Right kidney (tissue), 9 donors: ENCODE measurements at places on chromosomes 11 and 22.

DNA sequence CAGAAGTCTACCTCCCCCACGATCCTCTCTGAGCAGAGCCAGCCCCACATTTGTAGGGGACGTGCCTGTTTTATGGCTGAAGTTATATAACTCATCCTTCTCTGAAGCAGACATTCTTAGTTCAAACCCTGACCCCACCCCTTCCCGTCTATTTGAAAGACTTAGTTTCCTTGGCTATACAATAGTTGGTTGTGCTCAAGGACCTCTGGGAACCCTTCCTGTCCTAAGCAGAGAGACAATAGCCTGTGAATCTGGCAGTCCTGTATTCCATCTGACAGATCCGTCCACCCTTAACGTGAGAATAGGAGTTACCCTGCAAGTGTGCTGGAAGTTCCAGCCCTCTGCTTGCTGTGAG, 75.2 kb downstream of the MN1 start:
- DNase-seq, result peak; percentile 30

- DNase-seq, result peak; percentile 85
Measured at GRCh38 chr22:19730655-19731360, 7.5 kb downstream of the GP1BB start.

DNA sequence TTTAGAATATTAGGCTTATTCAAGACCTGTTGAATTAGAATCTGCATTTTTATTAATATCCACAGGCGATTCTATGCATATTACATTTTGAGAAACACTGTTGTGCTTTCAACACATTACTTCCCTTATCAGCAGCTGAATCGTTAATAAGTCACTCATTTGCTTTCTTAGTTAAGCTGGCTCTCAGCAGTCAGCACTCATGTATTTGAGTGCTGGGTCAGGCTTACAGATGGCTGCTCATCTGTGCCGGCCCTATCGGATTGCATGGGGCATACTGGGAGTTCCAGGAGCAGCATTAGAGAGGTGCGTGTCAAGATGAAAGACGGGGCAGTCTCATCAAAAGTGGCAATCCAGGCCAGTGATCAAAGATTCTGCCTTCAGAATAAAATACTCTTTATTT, 10.8 kb upstream of the OR51L1 start:
- DNase-seq, result no peak

GRCh38 chr22:30910358-30910757, 58.2 kb downstream of the MORC2 start:
- no peak for DNase-seq

- peak; percentile 53 for DNase-seq
Measured at GRCh38 chr11:2099516-2100349, 39.5 kb downstream of the IGF2 start.

DNA sequence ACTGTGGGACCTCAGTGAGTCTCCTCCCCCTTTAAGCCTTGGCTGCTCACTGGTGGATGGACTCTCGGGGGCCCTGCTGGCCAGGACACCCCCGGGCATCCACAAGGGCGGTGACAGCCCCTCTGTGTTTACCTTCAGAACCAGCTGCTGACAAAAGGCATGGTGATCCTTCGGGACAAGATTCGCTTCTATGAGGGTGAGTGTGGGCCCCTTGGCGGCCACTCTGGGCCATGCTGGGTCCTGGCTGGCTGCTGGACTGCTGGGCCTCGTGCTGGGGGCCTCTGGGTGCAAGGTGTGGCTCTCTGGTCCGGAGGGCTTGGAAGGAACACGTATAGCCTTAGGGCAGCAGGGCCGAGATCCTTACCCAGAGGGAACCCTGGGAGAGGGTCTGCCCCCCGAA, 24.4 kb downstream of the PRR5 start:
- no peak for DNase-seq

DNA sequence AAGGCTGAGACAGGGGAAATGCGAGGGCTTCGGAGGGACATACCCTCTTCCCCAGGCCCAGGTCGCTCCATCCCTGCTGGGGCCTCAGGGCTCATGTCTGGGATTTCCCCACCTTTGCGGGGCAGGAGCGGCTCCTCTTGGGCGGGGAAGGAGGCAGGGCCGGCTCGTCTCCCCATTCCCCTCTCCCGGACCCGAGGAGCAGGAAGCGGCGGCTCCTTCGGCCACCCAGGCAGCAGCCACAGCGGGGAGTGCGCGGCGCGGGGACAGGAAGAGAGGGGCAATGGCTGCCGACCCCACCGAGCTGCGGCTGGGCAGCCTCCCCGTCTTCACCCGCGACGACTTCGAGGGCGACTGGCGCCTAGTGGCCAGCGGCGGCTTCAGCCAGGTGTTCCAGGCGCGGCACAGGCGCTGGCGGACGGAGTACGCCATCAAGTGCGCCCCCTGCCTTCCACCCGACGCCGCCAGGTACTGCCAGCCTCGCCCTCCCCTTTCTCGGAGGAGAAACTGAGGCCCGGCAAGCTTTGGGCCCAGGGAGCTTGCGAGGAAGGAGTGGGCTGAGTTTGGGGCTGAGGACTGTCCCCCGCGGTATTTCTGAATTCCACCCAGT, at the start of gene ANKK1:
Gene ANKK1, plus strand, starts transcription at position 175 of the 607 bp plus-strand sequence. Its CDS starts 106 bp downstream, at position 281.
- peak; percentile 61 for DNase-seq

DNA sequence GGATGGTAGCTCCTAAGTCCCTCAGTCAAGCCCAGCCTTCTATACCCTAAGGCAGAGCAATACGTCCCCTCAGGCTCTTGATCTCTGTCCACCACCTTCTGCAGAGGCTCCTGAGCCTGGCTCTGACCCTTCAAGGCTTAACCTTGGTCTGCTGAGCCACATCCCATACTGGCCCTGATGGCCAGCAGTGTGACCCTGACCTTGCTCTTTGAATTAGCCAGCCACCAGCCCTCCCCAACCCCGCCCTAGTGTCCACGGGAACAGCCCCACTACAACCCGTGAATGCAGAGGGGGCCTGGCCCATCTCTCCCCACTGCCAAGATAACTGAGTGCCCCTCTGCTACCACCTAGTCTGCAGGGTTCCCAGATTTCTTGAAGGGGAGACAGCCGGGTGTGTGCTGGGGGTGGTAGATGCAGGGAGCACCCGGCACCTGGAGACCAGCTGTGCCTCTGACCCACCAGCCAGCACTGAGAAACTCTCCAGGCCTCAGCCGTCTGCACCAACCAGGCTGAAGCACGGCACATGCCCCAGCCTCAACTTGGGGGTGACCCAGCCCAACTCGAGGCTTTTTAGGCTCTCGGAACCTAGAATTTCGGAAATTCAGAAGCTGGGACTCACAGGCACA, 6.2 kb downstream of the ARAP1 start:
- no peak for DNase-seq

DNA sequence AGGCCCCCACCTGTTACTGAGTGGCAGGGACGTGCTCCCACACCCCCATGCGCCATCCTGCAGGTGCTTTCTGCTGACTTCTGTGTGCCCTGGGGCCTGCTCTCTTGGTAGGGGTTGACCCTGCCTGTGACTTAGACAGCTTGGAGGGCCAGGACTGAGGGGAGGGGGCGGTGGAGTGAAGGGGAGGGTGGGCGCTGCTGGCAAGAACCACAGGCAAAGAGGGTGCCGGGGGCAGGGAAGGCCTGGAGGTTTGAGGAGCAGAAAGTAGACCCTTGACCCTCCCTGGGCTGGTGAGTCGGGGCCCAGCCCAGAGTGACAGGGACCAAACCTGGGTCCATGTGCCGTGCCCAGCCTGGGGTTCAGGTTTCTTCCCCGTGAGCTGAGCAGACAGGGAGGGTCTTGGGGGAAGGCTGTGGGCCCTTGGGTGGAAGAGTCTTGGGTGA, 17.8 kb downstream of the KCNQ1 start:
- DNase-seq, result no peak

- no peak for DNase-seq
Measured at GRCh38 chr11:116864531-116864930, 27.1 kb upstream of the APOA1 start.

- DNase-seq, result no peak
Measured at GRCh38 chr11:6485661-6486060, 4.4 kb downstream of the TIMM10B start.

GRCh38 chr22:24069721-24070120, 58.6 kb downstream of the CABIN1 start:
- DNase-seq, result no peak

GRCh38 chr11:1151366-1152315, 6.1 kb upstream of the MUC5AC start:
- no peak for DNase-seq

DNA sequence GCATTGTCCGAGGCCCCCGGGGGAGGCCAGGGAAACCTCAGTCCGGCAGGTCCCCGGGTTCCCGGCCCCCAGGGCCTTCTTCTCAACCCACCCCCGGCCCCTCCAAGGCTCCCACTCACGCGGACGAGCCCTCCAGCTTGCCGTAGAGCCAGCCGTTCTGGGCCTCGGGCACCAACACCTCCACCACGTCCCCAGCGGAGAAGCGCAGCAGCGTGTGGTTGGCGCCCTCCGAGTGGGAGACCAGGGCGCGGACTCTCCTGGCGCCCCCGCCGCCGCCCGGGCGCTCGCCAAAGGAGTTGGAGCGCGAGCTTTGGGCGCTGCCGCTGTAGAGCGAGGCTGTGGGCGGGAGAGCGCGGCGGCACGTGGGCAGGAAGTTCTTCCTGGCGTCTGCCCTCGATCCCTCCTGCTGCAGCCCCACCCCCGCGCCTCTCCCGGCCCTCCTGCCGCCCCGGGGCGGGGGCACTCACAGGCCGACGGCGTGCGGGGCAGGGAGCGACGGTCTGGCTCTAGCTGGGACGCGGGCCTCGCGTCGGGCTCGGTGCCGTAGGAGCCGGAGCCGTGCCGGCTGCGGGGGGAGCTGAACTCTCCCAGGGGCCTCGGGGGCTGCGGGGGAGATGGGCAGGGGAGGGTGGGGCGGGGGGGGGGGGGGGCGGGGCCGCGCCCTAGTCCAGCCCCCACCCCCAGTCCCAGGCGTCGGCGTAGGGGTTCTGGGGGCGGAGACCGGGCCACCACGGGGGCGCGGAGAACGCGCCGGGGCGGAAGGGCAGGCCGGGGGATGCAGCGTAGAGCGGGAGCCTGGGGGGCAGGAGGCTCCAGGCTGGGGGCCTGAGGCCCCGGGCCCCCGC, 4.9 kb upstream of the SLC16A8 start:
- DNase-seq, result no peak

GRCh38 chr11:83970061-83970671, 684.0 kb upstream of the CCDC90B start:
- DNase-seq, result no peak

DNA sequence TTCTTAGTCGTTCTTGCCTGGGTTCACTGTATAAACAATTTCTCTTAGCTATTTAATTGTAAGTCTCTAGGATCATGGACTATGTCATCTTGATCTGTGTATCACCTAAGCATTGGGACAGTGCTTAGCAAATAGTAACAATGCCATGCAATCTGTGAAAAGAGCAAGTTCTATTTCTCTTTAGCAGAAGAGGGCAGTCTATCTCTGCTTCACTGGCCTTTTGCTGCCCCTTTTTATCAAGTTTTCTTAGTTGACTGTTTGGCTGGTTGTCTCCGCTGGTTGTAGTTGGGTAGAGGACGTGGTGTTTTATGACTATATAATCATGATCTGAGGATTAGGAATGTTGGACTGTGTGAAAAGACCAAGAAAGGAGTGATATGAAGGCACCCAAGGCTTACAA, 315.0 kb downstream of the JRKL start:
- no peak for DNase-seq

DNA sequence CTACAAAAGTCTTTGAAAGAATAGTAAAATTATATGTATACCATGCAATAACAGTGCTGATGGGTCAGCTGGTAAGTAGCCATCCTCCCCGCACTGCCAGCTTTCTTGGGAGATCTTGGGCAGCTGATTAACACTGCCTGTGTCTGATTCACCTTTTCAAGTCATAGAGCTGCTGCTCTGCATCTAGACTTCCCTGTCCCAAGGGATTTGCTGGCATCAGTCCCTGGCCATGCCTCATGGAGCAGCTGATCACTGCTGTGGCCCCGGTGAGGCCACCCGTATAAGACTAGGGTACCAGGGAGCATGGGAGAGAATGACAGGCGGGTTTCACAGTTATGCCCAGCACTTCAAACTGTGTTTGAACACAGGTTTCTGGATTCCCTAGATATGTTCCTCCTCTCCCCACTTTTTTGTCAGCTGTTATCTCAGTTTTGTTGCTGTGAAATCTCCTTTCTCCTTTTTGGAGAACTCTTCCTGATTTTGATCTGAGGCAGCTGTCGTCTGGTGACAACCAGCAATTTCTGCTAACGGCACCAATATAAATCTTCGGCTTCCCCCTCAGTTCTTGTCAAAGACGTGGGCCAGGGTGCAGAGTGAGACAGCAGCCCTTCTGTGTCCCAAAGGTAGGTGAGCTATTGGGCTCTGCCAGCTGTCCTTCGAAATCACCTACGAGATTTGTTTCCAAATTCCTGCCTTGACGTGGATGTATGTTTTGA, 438.9 kb downstream of the NTM start:
- peak; percentile 38 for DNase-seq

DNA sequence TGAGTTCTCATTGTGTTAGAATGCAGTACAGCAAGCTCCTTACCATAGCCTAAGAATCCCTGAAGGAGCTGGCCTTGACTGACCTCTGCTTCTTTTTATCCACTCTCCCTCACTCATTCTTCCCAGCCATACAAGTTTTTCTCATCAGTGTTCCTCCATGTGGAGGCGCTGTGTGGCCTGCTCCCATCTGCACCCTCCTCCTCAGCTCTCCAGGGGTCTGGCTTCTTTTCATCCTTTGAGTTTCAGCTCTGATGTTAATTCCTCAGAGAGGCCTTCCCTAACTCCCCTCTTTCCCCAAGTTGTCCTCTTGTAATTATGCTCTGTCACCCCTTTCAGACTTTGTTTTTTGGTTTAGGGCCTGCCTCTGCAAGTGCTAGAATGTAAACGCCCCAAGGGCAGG, 144.8 kb downstream of the WNT7B start:
- no peak for DNase-seq

- DNase-seq, result no peak
Measured at GRCh38 chr22:49677495-49677889, 150.2 kb downstream of the BRD1 start.

DNA sequence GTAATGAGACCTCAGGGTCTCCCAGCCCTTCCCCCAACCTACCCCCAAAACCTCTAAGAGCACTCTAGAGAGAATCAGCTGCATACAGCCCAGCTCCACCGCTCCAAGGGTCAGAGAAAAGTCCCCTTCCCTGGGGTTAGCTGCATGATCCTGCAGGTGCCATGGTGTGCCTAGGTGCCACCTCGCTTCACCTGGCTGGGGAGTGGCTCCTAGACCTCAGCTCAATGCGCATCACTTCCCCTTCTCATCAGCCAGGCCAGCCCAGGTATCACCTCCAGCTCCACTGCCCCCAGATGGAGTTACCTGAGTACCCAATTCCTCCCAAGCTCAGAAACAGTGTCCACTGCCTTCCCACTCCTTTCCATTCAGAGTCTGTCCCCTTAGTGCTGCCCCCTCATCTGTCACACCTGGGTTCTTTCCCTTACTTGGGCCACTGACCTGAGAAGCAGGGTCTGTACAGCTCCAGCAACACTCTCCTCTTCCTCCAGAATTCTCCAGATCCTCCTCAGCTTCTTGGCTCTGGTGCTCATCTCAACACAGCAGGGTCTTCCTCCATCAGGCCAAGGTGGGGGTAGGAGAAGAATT, 1.3 kb downstream of the STARD10 start:
- no peak for DNase-seq

GRCh38 chr11:68843703-68844312, 2.1 kb upstream of the CPT1A start:
- peak; percentile 76 for DNase-seq

- DNase-seq, result no peak
Measured at GRCh38 chr11:46305295-46305694, 27.8 kb downstream of the CREB3L1 start.

- DNase-seq, result no peak
Measured at GRCh38 chr22:28424427-28425080, 255.1 kb downstream of the TTC28 start.

- DNase-seq, result no peak
Measured at GRCh38 chr11:132206993-132207392, 836.6 kb downstream of the NTM start.

GRCh38 chr11:102239911-102240310, 77.4 kb upstream of the BIRC3 start:
- DNase-seq, result no peak

GRCh38 chr11:77400775-77401449, 73.0 kb downstream of the PAK1 start:
- DNase-seq, result no peak
